ENCODE measurements at places on chromosomes 12 and 14. TPM values are rescaled to one million over a fixed set of nuclear protein-coding genes. Genes with fewer than 3 reads are reported as not detected.

- no peaks in the 10 kb centered on the region for H3K36me3 ChIP-seq
- no peak for DNase-seq
- peaks cover 17% of the 10 kb centered on the region for H3K4me1 ChIP-seq
These were observed 11.7 kb downstream of the ITGA5 start for GRCh38 chr12:54407183-54407905.

DNA sequence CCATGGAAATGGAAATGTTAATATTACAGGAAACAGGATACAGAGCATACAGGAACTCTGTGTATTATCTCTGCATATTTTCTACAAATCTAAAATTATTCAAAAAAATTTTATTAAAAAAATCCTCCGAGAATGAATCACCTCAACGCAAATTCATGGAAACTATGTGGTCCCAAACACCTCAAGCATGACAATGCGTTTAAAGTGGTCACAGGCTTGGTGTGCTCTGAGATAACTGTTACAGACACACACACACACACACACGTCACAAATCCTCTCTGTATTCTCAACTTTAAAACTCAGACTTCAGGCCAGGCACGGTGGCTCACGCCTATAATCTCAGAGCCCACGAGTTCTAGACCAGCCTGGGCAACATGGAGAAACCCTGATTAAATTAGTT, 45.3 kb upstream of the MTERF2 start:
- no peaks in the 10 kb centered on the region for H3K27me3 ChIP-seq
- no peak overlapping the region for H3K4me3 ChIP-seq
- H3K4me1 ChIP-seq = no peaks in the 10 kb centered on the region
- no peak for DNase-seq

- H3K4me1 ChIP-seq = no peaks in the 10 kb centered on the region
- no peak overlapping the region for H3K27ac ChIP-seq
- no peak for DNase-seq
- H3K36me3 ChIP-seq = no peaks in the 10 kb centered on the region
- H3K27me3 ChIP-seq = no peaks in the 10 kb centered on the region
These were observed 160.5 kb downstream of the BTG1 start for GRCh38 chr12:91985002-91985787.

GRCh38 chr12:89935850-89936249, 227.2 kb upstream of the ATP2B1 start:
- H3K4me3 ChIP-seq = no peak overlapping the region
- no peaks in the 10 kb centered on the region for H3K27me3 ChIP-seq
- no peaks in the 10 kb centered on the region for H3K4me1 ChIP-seq
- H3K36me3 ChIP-seq = no peaks in the 10 kb centered on the region
- H3K27ac ChIP-seq = peak overlapping the region; percentile 25

PLA2G1B gene
- total RNA-seq = not detected

DNA sequence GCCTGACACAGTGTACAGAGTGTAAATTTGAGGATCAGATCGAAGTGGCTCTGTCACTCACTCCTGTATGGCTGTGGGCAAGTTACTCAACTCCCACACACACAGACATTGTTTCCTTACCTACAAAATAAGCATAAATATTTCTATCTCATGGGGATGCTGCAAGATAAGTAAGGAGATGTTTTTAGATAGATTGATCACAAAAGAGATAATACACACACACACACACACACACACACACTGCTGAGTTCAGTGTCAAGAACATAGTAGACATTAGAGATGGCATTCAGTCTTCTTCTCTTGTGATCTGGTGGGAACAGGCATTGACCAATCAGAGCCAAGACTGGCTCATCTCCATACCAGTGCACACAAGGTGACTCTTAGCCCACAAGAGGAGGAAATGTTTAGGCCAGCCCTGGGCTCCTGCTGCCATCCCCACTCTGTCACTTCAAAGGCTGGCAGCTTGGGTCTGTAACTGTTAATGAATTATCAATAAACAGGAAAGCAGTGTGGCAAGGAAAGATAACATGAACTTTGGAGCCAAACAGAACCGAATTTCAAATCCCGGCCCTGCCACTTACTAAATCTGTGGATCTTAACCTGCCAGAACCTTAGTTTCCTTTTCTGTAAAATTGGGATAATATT, 3.4 kb upstream of the RNASE8 start:
- H3K27me3 ChIP-seq = no peaks in the 10 kb centered on the region
- DNase-seq = no peak
- no peaks in the 10 kb centered on the region for H3K4me1 ChIP-seq

DNA sequence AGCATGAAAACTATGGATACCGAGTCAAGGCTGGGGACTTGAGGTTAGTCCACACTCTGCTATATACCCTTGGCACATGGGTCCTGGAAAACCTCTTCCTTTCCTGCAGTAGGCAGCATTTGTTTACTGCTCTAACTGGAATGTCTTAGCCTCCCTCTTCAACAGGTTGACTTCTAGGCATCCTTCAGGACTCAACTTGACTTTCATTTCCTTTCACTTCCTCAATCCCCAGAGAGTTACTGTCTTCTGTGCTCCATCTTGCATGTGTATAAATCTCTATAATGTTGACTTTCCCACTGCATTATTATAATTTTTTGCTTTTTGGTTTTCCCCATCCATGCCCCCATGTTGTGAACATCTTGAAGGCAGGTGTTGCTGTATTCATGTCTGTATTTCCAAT, 107.9 kb downstream of the VRK1 start:
- no peaks in the 10 kb centered on the region for H3K36me3 ChIP-seq
- H3K27ac ChIP-seq = no peak overlapping the region
- DNase-seq = no peak
- no peaks in the 10 kb centered on the region for H3K27me3 ChIP-seq
- H3K4me3 ChIP-seq = no peak overlapping the region
- no peaks in the 10 kb centered on the region for H3K4me1 ChIP-seq

DNA sequence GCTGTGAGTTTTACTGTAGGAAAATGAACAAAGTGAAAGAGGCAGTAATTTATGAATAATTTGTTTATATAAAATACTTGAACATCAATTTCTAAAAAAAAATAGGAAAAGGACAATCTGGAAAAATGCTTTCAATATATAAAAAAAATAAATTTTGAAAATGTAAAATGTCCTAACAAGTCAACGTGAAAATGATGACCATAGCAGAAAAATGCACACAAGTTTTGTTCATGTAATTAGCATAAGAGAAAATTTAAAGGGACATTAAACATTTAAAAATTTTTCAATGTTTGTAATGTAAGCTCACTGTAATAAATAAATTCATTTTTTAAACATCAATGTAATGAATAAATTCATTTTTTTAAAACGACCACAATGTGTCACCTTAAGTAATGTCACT, 214.8 kb upstream of the ATXN7L3B start:
- no peaks in the 10 kb centered on the region for H3K4me1 ChIP-seq
- no peaks in the 10 kb centered on the region for H3K27me3 ChIP-seq
- no peaks in the 10 kb centered on the region for H3K36me3 ChIP-seq
